Stimulated activated CD8-positive, alpha-beta memory T cell treated with anti-CD3 and anti-CD28 coated beads, Interleukin-4, amount 100 ng/mL, for 4 hours (primary cell): ENCODE measurements at places on chromosomes 3 and 15.

DNA sequence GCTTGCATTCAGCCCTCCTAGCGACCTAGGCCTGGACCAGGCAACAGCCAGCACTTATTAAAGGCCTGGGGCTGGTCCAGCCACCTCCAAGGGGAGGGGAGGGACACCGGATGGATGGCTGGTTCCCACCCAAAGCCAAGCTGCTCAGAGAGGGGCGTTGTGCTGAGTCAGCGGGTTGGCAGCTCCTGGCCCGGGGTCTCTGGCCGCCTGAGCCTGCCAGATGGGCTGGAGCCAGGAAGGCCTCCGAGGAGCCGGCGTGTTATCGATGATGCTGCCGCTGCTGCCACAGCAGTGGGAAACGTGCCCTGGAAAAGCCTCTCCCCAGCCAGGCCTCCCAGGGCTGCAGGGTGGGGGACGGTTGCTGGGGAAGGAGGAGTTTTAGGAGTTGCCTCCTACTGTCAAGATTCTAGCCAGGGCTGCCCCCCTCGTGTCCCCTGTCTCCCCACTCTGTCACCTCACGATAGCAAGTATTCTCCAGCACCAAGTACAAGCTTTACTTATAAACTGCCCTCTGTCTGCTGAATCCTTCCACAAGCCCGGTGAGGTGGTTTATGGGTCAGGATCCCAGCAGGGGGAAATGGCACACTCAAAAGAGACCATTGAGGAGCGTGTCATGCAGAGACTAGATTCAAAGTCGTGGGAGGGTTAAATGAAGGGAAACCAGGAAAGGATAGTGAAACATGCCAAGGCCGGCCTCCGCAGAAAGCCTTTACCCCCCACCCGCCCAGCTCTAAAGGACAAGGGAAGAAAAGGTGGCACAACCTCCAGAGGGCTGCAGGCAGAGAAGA lies 43.2 kb upstream of the TSEN2 start:
- DNase-seq, result no peak

- DNase-seq, result no peak
Observed at GRCh38 chr3:30354513-30354912, 251.9 kb upstream of the TGFBR2 start.

- DNase-seq, result no peak
Observed at GRCh38 chr15:77569729-77570125, 63.0 kb downstream of the LINGO1 start.

GRCh38 chr15:75136118-75136517 lies 65.6 kb upstream of the C15orf39 start:
- no peak for DNase-seq

- no peak for DNase-seq
Observed at GRCh38 chr15:69696946-69697345, 244.3 kb downstream of the RPLP1 start.

- DNase-seq, result no peak
Observed at GRCh38 chr3:32606277-32606676, 35.6 kb upstream of the DYNC1LI1 start.

GRCh38 chr3:147119989-147120388 lies 286.4 kb downstream of the ZIC4 start:
- no peak for DNase-seq

DNA sequence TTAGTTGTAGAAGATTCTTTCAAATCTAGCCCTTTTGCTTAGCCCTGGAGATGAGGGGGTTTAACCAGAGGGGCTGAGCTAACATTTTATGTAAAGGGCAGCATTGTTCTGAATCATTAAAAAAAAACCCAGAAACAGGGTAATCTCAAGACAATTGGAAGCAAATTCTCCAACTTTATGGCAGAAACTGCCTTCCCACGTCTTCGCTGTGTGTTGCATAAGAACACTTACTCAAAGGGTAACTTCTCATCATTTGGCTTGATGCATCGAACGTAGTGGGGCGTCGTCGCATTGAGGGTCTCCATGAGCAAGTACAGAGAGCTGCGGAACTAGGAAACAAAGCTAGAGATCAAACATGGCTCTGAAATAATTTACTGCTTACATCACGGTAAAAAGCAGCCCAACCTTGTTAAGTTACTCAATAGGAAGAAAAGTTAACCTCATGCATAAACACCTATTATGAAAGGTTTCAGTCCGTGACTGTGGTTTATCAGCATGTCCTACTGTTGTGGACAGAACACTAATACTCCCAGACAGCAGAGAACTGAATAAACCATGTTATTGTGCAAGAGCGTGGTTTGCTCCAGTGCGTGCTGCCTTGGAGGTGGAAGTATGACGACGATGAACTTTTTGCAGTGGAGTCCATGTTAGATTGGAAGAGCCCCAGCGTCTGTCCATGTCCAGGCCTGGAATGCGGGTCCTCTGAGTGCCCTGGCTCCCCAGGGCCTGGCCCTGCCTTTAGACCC lies 48.7 kb downstream of the MYO5C start:
- DNase-seq, result no peak

DNA sequence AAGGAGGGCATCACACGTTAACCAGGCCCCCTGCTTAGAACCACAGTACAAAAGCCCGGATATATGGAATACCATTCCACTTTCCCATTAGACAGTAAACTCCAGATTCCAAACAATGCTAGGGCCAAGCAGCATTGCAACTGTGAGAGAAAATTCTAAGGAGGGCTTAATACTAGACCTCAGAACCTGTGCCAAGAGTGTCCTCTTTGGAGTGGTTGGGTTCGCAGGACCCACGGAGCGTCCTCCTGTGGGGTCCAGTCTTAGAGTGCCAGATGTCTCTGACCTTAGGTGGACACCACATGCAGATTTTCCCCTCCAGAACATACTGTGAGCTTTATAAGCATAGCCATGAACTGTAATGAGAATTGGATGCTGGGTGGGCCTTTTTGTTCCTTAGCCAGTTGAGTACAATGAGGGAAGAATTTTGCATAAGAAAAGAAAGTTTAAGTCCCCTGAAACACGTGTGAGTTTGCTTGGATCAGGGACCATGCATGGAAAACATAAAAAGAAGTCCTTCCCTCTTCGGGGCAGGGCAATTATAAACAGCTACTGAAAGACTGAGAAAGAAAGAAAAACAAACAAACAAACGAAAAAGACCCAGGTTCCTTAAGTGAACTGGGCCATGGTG lies 325.7 kb downstream of the NEK10 start:
- no peak for DNase-seq
